Stimulated activated naive CD4-positive, alpha-beta T cell treated with Interleukin-2 at 50 U/mL for 16 hours (primary cell): ENCODE measurements at places on chromosomes 7 and 10.

DNA sequence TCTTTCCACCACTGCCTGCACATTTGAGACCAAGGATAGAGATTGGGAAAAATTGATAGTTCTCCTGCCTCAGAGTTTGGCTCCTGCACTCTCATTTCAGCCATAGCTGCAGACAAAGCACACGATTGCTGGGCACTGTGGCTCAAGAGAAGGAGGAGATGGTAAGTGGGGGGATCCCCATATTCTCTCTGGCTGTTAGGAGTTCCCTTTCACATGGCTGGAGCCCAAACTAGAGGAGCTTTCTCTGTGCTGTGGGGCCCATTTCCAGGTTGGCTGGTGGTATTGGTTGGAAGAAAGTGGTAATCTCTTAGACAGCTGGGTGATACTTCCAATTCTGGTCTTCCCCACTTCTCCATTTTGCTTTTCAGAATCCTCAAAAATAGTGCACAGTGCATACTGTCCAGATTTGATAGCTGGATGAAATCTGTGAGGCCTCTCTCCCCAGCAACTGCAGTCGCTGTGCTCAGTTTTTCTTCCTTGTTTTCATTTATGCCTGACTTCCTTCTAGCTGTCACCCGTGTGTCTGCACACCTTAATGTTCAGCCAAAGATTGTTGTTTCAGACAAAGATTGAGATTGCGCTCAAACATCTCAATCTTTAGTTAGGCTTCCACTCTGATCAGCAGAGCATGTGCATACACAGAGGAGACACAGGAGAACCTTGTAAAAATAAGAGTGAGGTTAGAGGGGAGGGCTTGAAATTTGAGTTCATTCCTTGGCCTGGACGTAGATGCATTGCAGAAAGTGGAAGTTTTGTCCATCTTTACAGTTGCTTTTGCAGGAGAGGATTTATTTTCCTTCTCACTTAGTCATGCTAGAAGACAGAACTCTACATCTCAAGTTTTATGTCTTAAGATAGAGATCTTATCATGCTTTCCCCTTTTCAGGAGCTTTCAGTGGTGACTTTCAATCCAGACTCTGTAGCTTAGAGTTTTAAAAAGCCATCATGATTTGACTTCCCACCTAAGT is 28.6 kb downstream of the RABGEF1 start:
- DNase-seq: no peak

DNA sequence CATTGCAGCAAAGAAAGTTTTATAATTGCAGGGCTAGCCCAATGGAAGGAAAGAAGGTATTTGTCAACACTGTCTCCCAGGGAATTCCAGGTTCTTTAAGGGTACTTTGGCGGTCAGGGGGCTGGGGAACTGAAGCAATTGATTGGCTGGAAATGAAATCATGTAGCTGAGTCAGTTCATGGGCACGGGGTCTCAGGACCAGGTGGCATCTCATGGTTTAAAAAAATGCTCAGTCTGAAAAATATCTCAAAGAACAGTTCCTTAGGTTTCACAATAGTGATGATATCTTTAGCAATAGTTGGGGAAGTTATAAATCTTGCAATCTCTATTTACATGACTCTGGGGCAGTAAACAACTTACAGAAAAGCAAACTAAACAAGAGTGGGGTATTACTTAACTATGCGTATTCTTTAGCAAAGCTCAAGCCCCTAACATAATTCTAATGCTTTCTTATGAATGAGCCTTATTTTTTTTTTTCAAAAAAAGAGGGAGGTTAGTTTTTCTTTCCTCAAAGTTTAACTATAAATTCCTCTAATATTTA is 376.9 kb upstream of the NRG3 start:
- DNase-seq: no peak

DNA sequence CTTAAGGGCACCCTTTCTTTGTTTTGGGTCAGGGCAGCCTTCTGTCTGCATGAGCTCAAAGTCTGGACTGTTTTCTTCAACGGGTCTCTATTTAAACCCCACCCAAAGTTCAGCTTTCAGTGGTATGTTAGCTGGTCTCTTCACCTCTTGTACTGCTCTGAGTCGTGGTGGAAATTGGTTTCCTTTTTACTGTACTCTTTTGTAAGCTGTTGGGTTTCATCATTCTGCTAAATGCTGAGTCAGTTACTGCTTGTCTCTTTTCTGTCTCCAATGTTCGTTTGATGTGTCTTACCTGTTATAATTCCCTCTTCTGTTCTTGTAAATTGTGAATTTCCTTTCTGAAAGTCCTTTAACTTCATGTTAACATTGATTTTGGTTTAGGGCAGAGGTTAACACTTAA is 64.1 kb upstream of the MALRD1 start:
- DNase-seq: no peak

GRCh38 chr10:133377818-133378250 is 1.2 kb upstream of the PAOX start:
- DNase-seq: no peak

DNA sequence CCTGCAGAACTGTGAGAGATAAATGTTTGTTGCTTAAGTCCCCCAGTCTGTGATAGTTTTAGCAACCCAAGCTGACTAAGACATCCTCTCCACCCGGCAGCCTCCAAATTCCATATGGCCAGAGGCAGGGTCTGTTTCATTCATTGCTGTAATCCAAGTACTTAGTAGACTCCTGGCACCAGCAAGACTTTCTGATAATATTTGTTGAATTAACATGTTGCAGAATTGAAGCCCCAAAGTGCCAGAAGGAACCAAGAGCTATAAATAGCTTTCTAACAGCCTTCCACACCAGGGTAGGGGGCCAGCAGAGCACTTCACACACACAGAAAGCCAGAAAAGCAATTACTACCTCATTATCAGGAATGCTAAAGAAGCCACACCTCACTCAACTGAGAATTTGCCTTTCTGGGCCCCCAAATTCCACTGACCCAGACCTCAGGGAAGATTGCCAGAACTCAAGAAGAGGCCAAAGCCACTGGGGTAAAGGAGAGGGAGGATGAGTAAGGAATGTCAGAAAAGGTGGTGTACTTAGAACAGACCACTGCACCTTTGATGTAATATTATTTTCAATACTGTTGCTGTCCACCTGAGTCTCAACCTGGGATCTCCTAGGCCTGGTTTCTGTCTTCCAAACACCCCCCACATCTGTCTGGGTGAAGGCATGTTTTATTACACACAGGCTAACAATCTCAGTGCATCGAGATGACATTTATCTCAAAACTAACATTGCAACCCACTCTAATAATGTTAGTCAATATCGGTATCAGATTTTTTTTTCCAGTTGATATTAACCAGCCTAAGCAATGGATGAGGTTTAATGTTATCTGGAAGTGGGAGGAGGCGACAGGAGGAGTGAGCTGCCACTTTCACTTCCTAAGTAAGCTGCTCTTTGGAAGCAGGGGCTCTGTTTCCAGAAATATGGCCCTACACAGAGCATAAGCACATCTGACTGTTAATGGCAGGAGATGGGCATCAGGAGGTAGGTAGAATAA is 5.5 kb downstream of the NOD1 start:
- DNase-seq: no peak

- DNase-seq: no peak
Observed at GRCh38 chr7:2559283-2559950, 638 bp downstream of the IQCE start.

GRCh38 chr7:13321316-13321715 is 633.9 kb downstream of the ARL4A start:
- DNase-seq: no peak

- no peak for DNase-seq
Observed at GRCh38 chr7:4725850-4726450, 43.9 kb downstream of the FOXK1 start.

DNA sequence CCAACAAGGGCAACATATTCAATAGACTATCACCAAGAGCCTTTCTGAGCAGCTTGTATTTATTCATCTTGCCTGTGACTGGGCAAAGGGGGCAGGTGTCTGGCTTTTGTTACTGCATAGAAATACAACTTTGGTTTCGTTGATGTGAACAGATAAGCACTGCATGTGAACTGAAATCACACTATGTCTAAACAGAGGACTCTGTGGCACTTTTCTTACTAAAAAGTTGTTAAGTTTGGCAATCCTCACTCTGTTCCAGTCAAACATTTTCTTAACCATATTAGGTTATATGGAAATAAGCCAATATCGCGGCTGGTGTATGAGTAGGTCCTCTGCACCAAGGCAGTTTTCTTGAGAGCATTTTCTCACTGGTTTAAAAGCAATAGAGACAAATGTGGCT is 48.5 kb downstream of the CALD1 start:
- no peak for DNase-seq

- no peak for DNase-seq
Observed at GRCh38 chr10:123103944-123104343, 31.8 kb upstream of the HMX3 start.

DNA sequence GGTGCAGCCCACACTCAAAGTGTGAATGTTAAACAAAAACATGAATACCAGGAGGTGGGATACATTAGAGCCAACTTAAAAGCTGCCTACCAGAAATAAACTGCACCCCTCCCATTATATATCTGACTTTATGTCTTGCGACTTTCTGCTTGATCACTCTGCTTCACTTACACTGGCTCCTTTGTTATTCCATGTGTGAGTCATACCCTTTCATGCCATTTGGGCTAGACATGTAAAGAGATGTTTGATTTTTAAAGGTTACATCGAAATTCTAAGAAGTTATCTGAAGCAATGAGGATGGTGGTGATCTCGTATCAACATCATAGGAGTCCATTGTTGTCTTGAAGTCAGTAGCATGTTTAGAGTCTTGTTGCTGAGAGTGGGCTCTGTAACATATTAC is 31.6 kb upstream of the ETV1 start:
- no peak for DNase-seq

DNA sequence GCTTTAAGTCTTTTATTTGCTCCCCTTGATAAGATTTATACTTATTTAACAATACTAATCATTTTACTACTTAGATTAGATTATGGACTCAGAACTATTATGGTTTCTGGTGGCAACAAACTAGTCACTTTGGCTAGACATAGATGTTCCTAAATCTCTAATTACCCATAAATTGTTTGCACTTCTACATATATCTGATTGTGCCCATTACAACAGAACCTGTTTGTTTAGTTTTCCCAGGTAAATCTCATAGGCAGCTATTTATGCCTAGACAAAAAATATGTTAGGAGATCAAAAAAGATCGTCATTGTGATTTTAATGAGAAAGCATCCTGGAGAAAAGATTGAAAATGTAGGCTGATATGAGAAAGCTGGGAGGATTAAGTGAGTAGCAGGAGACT is 14.4 kb downstream of the UBN2 start:
- no peak for DNase-seq

DNA sequence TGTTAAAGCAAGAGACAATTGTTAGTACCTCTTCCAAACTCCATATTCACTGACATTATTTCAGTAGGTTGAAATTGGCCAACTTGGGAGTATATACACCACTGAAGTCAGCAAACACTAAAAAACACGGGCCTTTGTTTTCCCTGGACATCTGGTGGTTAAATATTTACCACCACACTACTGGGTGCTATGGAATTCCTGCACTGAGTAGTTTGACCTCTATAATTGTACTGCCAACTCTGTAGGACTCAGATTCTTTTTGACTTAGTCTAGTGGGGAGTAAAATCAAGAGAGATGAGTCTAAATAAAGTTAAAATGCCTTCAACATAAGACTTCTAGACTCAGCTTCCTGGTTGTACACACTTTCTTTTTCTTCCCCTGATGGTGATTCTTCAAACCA is 41.3 kb upstream of the TES start:
- no peak for DNase-seq

DNA sequence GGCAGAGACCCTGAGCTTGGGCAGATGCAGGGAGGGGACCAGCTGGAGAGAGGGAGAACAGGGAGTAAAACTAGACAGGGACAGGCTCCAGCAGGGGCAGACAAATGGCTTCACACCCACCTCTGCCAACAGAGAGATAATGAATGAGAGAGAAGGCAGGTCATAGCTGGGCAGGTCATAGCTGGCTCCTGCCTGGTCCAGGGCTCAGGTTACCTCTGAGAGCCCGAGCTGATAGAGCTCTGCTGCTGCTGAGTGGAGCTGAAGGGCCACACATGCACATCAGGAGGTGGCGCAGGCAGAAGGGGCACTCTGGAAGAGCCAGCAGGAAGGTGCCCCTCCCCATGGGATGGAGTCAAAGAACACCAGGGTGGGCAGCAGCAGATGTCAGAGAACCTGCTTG is 154.2 kb downstream of the GFRA1 start:
- no peak for DNase-seq

- no peak for DNase-seq
Observed at GRCh38 chr10:62866451-62866850, 50.3 kb upstream of the EGR2 start.

DNA sequence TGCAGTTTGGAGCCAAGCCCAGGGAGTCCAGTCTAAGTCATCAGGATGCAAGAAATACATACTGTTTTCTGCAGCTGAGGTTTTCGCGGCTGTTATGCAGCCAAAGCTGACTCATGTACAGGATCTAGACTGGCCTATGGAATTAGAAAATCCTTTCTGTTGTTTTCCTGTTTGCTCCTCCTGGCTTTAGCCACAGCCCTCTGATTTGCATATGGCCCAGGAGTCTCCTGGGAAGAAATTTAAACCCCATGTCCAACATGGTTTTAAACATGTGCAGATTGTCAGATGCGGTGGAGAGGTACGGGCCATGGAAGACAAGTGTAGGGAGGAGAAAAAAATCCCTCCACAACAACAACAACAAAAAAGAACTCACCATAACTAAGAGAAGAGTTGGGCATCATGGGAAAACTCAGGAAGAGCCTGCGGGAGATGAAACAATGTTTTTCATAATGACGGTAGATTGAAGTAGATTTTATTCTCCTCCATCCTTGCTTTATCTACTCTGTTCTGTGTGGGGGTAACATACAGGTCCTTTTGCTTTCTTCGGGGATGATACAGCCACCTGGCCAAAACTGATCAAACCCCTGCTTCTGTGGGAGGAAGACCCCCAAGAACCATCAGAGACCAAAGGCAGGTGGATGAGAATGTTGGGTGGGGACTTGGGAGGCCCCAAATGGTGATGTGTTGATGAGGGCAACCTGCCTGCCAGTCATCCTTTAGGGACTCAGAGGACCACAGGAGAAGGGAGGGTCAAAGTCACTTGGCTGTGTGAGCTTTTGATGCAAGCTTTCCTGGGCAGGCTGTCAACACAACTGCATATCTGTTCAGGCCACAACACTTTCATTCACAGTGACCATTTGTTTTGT is 29.8 kb upstream of the GNA12 start:
- no peak for DNase-seq

DNA sequence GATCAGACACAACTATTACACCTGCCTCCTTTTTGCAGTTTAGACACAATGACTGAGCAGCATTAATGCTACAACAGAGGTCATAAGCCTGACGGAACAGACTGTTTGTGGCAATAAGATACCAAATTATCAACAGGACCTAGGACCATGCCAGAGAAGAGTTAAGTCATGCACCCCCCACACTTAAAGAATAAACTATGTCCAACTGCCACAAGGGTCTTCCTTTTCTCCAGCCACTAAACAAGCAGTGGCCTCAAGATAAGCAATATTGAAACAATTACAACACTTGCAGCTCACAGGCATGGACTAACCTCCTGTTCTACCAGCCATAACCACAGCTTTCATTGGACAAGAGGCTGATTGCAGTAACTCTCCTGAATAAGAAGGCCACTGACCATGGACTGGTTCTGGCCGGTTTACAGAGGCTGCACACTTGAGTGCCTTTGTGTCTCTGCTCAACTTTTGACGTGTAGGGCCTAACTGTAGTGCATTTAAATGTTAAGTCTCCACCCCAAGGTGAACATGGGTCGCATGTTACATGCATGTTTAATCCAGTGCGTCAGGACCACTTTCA is 104.4 kb downstream of the STRA8 start:
- no peak for DNase-seq
